ENCODE measurements at places on chromosomes 3 and 15.

- no peak for DNase-seq
Observed at GRCh38 chr15:88131937-88132336, 124.6 kb downstream of the NTRK3 start.

DNA sequence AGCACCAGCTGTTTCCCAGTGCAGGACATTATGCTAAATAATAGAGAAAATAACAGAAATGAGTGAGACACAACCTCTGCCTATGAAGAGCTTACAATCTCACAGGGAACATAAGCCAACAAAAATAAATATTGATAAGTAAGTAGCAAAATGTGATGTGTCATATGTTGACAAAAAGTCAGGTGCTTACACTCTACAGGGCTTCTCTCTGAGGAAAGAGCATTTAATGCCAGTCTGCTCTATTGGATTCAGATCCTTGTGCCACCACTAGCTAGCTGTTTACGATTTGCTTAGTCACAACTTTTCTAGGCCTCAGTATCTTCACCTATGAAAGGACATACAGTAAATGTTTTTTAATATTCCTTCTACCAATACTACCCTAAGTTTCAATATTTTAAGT, 500.9 kb upstream of the NAALADL2 start:
- no peak for DNase-seq

GRCh38 chr3:73739791-73740453, 115.2 kb upstream of the PDZRN3 start:
- no peak for DNase-seq

- no peak for DNase-seq
Observed at GRCh38 chr15:75704263-75704615, 8.4 kb downstream of the CSPG4 start.

DNA sequence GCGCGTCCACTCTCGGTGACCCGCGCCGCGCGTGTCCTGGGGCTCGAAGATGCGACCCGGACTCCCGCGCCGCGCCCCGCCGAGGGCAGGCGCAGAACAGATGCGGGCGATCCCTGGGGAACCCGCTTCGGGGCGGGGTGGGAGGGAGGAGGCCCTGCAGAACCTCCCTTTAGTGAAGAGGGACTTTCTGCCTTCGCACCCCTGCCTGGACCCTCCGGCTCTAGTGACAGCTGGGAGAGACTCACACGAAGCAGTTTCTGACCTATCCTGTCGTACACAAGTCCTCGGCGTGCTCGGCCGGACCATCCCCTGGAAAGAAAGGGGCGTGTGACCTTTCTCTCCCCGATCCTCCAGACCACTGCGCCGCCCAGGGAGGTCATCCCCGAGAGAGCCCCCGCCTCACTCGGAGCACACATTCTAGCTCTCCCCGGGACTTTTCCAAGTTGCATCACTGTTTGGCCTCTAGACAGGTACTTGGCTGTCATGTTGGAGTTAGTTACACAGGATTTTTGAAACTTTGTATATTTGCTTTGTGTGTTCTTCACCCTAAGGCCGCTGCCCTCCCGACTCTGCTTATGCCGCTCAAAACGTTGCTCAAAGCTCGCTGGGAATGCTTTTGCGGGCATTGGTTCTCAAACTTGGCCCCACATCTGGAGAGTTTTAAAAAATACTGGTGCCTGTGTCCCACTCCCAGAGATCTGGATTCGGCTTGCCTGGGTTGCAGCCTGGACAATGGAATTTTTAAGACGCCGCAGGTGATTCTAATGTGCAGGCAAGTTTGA, 582 bp downstream of the CGNL1 start:
- no peak for DNase-seq

DNA sequence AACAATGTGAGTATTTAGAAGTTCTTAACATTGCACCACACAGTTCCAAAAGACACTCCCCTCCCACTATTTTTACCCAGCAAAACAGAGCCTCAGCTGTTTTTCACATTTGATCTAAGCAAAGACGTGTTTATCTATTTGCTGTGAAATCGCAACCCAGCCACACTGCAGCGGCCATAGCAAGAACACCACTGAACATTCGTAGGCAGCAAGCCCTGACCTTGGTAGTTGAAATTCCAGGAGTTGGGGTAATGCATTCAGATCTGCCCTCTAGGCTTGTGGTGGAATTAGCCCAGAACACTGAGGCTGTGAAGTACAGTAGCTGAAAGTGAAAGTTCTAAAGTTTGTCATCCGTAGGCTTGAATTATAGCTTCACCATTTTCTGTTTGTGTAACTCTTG, 17.1 kb upstream of the SLC24A5 start:
- DNase-seq = no peak

DNA sequence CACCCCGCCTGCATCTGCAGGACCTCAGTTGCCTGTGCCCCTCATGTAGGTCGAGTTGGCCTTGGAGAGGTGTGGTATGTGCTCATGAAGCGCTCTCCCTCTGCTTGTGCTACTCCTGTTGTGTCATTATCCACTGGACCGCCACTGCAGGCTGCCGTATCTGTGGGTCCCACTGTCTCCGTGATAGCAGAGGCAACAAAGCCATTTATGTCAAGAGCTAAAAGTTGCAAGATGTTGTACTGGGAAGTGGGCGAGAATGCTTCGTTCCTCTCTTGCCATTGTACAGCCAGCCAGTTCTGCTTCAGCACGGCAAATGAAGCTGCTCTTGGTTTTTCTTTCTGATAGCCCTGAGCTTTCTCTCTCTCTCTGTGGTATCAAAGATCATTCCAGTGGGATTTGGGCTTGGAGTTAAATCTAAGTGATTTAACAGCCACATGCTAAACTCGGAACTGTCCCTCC, 89.0 kb downstream of the TMEM212 start:
- DNase-seq = peak; percentile 0

DNA sequence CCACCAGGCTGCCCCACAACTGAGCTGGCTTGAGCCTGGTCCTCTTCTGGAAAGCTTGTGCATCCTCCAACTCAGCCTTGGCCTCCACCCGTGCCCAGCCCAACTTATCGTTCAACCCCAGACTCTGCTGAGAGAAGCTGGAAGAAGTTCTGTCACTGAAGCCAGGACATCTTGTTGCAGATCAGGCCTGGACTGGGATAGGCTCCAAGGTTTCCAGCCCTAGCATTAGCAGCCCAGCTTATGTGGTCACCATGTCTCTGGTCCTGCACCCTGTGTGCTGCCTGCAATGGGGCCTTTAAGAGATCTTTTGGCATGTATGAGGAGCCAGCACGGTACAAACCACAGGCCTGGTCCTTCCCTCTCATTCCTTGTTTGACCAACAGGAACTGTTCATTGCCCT, 15.2 kb upstream of the CAMP start:
- no peak for DNase-seq

GRCh38 chr15:63858881-63859280, 25.1 kb upstream of the HERC1 start:
- no peak for DNase-seq

DNA sequence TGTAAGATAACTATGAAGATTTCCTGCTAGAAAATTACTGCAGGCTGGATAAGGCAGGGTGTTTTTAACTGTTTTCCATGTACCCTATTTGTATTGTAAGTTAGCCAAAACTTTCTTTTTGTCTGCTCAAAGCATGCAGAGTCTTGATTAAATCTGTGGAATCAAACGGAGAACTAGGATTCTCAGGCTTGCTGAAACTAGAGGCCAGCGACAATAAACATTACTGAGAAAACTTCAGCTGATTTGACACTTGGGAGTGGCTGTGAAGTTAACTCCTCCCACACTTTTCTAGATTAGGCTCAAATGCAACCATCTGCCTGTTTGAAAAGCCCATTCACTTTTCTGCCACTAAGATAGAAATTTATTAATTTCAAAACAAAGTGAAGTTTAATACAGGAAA, 153.2 kb upstream of the FRMD4B start:
- DNase-seq = no peak

GRCh38 chr15:55827204-55827603, 84.3 kb upstream of the PRTG start:
- no peak for DNase-seq

DNA sequence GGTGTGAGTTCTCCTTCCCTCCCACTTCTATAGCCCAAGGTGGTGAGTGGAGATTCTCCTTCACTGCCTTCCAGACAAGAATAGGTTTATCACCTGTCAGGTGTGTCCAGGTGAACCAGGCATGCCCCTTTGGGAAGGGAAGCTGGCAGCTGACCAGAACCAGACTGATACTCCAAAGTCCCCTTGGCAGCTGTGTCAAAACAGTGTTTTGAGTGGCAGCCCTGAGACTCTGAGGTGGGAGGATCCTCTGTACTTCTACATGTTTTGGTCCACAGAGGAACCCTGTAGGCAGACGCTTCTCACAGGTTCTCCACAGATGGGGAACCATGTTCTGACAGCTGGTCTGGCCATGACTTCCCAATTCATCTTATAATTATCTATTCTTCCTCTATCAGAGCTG, 30.1 kb downstream of the ISL2 start:
- no peak for DNase-seq

DNA sequence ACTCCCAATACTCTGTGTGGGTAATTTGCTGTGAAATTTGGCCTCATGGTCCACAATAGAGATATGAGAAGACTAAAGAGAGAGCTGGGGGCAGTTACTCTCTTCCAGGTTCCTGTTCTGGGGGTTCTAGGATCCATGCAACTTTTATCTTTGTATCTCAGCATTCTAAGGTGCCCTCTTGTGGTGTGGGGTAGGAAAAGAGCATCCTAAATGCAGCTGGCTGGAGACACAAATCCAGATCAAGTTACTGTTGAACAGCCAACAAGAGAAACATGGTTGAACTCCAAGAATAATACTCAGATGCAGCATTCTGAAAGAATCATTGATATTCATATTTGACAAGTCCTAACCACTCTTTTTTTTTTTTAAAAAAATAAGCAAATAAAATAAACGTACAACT, 238.2 kb downstream of the GREM1 start:
- DNase-seq = no peak

GRCh38 chr3:131701153-131701770, 198.5 kb upstream of the MRPL3 start:
- DNase-seq = no peak

GRCh38 chr15:52326756-52327155, 31.2 kb upstream of the MYO5C start:
- no peak for DNase-seq

GRCh38 chr3:178370387-178370786, 165.8 kb upstream of the KCNMB2 start:
- DNase-seq = no peak

DNA sequence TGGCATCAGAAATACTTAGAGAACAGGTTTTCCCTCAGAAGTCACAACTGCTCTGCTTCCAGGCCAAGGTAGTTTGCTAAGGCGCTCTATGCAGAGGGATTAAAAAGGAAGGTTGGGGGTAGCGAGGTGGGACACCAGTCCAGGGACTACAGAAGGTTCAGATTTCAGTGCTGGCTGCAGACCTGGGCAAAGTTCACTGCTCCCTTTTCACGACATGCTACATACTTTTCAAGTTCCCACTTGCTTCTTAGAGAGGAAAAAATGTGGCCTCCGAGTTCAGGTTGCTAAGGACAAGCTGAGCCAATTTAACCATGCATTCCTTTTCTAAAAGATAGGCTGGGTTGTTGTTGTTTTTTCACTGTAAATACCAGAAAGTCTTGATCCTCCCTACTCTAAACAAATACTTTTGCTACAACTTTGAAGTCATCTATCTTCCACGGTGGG, 158.6 kb upstream of the NR2F2 start:
- DNase-seq = no peak

- DNase-seq = no peak
Observed at GRCh38 chr3:39376959-39377634, 6.1 kb upstream of the SLC25A38 start.

DNA sequence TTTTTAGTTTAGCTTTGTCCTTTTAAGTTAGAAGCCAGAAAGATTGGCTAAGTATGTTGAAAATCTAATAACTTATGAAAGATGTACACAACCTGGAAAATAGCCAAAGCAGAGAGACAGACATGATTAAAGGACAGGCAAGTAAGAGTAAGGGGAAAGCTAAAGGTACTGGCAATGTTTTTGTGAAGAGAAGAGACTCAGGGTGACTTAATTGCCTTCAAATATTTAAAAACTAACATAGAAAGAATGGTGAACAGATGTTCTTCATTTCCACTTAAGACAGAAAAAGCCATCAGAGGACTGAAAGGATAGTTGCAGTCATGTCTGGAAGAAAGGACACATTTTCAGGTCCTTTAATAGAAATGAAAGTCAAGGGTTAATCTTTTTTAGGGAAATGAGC, 68.8 kb downstream of the ZNF385D start:
- no peak for DNase-seq

- DNase-seq = no peak
Observed at GRCh38 chr3:172283841-172284357, 164.4 kb downstream of the GHSR start.

GRCh38 chr15:78628227-78628626, 7.4 kb upstream of the CHRNA3 start:
- DNase-seq = no peak

DNA sequence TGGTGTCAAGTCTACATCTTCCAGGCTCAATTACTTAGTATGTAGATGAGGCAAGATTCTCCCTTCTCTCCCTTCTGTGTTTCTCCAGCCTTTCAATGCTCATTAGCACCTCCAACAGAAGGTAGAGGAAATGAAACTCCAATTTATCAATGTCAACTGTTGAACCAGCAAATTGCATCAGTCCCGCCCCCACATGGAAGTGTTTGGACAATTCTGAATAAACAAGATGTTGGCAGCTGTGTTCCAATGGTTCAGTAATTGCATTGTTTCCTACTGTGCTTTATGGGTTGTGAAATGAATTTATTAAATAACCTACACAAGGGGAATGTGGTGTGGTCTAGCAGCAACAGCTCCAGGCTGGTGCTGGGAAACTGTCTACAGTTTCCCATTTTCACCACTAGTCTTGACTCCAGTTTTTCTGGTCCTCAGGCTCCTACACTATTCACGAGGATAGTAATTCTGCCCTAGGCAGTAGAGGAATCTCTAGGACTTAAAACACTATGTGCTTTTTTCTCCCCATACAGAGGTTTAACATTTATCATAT, 91.9 kb downstream of the MB21D2 start:
- no peak for DNase-seq

GRCh38 chr15:91555312-91555711, 298.2 kb upstream of the SLCO3A1 start:
- no peak for DNase-seq

DNA sequence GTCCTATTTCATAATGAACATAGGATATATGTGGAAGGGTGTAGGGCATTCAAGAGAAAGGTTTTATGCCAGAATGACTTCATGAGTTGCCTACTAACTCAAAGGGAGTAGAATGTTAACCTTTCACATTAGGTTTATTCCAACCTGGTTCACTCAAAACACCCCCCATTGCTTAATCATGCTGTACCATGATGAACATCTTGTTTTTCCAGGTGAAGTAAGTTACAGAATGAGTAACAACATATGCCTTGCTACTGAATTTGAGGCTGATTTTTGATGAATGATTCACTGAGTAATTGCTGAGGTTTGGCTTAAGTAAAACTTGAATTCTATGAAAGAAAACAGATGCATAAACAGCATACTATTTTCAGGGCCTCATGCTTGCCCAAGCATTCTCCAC, 5.9 kb upstream of the CLDN16 start:
- DNase-seq = no peak

GRCh38 chr15:23035964-23036566, 3.3 kb downstream of the TUBGCP5 start:
- DNase-seq = no peak

DNA sequence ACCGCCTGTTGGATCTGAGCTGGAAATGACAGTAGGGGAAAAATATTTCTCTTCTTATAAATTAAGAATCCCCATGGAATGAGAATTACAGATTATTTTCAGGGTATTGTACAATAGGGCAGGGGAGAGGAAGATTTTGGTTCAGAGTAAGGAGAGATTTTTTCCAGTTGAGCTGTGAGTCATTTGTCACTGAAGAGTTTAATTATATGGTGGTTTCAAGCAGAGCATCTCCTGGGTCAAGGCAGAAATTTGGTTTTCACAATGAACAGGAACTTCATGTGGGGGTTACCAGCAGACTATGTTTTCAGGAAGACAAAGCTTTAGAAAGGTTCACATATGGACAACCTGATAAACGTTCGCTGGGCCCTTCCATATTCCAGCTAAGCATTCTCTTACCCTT, 182.8 kb upstream of the NR2E3 start:
- no peak for DNase-seq

Data from activated naive CD4-positive, alpha-beta T cell (primary cell).